HepG2 (cell line): ENCODE measurements at places on chromosomes 5 and 9. TPM values are rescaled to one million over a fixed set of nuclear protein-coding genes. Genes with fewer than 3 reads are reported as not detected.

Gene DND1
- total RNA-seq: 0.17 and 0.55 TPM in 2 replicates

Gene FGF18
- total RNA-seq: not detected in 2 replicates

Gene ZNF367
- 7.7 and 8.1 TPM in 2 replicates for total RNA-seq

Gene TMEM232
- 0.27 and 0.71 TPM in 2 replicates for total RNA-seq

Gene CRHBP
- not detected in 2 replicates for total RNA-seq

Gene C9orf153
- 0.44 TPM in 1 of 2 replicates, not detected in the other for total RNA-seq
